B cell (primary cell): ENCODE measurements at places on chromosomes 4 and X. TPM values are rescaled to one million over a fixed set of nuclear protein-coding genes. Genes with fewer than 3 reads are reported as not detected.

- no peak for DNase-seq
Observed at GRCh38 chr4:71608678-71609071, 175.2 kb downstream of the GC start.

DNA sequence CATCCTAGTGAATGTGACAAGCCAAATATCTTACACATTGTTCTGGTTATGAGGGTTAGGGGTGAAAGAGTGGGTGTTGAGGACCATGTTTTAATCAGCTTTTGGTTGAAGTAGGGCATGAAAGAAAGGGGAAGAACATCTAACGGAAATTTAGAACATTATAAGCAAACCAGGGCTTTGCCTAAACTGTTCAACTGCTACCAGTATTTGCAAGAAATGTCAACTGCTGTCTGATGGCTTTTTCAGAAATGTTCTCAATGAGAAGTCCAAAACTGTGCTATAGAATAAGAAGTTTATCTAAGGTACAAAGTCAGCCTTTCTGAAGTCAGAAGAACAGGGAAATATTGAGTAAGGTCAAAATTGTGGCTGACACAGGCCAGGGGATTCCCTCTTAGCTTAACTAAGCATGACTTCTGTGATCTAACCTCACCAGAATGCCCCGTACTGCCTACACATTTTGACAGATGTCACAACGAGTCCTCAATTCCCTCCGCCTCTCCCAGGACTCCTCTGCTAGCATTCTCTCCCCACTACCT, 67.1 kb downstream of the DTHD1 start:
- peak; percentile 71 for DNase-seq

GRCh38 chr4:152162331-152162697, 373.6 kb downstream of the FBXW7 start:
- DNase-seq, result no peak

DNA sequence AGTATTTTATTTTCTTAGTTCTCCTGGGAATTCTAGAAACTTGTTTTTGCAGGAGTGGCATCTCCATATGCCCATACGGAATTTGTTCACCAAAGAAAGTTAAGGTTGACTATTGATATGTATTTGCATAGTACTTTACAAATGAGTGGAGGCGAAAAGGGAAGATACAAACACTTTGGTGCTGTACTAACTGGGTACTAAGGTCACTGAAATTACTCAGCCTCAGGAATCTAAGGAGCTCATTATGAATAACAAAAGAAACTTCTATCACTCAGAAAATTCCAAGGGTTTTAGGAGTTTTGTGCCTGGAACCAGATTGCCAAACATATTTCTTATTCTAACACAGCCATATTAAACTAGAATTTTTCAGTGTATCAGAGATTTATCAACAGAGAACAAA, 27.4 kb upstream of the TMPRSS11B start:
- DNase-seq, result no peak

DNA sequence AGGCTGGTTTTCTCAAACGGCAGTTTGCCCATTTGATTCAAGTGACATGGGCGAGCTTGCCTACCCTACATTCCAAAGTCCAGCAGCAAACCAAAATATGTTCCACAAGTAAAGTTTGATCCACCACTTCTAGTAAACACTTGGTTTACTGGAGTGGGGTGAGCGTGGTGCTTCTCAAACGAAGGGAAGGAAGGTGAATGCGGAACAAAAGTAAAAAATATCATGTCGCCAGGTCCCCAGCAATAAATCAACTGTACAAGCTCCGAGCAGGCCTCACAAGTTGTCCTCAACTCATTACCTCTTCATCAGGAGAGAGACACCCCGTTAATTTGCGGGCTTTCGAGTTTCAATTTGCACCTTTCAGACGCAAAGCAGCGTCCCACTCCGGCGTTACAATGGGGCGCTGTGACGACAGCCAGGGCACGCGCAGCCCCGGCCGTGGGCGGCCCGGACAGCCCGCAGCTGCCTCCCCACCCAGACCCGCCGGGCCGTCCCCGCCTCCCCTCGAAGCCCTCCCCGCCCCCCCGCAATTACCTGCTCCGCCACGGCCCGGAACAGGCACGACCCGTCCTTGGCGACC, 1.0 kb downstream of the OTUD4 start:
- peak; percentile 91 for DNase-seq

GRCh38 chr4:6574747-6575502, at the start of gene MAN2B2:
TSS of gene MAN2B2 (plus strand) at chr4:6575189. CDS start at chr4:6575211, 22 bp downstream.
- peak; percentile 82 for DNase-seq

- DNase-seq, result no peak
Observed at GRCh38 chr4:159238631-159239030, 135.8 kb downstream of the RAPGEF2 start.

- no peak for DNase-seq
Observed at GRCh38 chrX:67338262-67338661, 205.6 kb upstream of the AR start.

DNA sequence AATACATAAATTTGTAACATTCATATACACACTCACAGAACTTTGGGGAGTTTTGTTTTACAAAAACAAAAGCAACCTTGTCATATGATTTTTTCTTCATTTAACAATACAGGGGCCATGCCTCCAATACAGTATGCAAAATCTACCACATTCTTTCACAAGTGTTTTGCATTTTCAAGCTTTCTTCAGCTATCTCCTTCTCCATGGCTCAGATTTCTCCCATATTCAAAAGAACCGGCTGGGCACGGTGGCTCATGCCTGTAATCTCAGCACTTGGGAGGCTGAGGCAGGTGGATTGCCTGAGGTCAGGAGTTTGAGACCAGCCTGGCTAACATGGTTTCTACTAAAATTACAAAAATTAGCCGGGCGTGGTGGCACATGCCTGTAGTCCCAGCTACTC, 4.1 kb downstream of the TEX13B start:
- DNase-seq, result no peak

DNA sequence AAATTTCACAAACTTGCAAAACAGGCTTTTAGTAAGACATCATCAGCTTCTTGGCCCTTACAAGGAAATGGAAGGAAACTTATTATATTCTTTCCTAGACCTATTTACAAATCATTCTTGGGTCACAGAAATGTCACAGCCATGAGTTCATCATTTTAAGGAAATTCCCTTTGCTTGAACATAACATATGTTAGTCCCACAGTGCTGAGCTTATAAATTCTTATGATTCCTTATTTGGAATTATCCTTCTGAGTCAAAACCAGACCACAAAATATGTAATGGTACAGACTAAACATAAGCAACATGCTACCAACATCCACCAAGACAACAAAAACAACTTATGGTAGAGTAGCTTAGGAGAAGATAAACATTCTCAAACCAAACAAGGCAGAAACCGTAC, 236.9 kb upstream of the CTSO start:
- no peak for DNase-seq

GRCh38 chrX:102976793-102977495, 39.9 kb downstream of the RAB40AL start:
- no peak for DNase-seq

- no peak for DNase-seq
Observed at GRCh38 chr4:83281307-83281706, 3.3 kb downstream of the COQ2 start.

DNA sequence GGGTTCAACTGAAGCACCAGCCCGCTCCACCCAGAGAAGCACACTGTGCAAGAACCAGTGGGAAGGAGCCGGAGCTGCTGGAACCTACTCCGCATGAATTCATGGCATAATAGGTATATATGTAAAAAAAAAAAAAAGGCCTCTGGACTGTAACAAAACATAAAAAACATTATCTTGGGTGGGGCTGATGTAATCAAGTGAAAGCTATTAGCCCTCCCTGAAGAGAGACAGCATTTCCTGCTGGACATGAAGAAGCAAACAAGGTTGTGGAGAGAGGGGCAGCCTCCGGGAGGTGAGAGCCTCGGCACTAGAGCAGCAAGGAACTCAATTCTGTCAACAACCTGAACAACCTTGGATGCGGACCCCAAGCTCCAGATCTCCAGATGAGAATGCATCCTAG, 50.7 kb downstream of the PLAC1 start:
- no peak for DNase-seq

GRCh38 chr4:76952656-76953582, 3.4 kb downstream of the SEPTIN11 start:
- no peak for DNase-seq

- no peak for DNase-seq
Observed at GRCh38 chr4:99645036-99645435, 12.6 kb downstream of the C4orf54 start.

- no peak for DNase-seq
Observed at GRCh38 chrX:18725310-18725943, 18.0 kb downstream of the PPEF1 start.

DNA sequence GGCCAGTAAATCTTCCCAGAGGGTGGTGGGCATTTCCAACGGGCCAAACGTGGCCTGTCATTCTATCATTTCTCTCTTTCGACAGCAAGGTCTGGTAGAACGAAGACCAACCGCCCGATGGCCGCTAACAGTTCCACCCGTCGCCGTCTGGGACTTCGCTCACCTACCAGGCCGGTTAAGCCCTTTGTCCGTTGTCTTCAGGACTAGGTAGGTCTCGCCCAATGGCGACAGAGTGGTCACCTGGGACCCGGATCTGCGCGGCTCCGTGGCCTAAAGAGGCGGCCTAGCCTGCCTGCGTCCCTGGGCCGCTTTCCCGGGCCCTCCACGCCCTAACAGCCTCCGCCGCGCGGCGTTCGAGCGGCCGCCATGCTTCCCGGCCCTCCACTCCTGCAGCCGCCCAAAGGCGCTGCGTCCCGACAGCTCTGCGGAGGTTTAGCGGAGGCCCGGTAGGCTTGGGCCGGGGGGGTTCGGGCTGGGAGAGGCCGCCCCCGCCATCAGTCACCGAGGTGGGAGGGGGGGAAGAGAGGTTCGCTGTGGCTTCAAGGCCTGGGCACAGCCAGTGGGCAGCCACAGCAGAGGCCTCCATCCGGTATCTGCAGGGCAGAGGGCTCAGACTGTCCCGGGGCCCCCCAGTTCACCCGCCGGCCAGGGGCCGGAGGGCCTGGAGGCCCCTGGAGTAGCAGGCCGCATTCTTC, 194.0 kb upstream of the BRWD3 start:
- no peak for DNase-seq

Gene RIPPLY1
- total RNA-seq, result not detected in 2 replicates

Gene ZNF157
- 0.99 and 1.1 TPM in 2 replicates for total RNA-seq

Gene GAGE12J
- not detected in 2 replicates for total RNA-seq

Gene ARX
- total RNA-seq, result not detected in 2 replicates
